GM20000 (cell line): ENCODE measurements at places on chromosomes 2 and 18.

DNA sequence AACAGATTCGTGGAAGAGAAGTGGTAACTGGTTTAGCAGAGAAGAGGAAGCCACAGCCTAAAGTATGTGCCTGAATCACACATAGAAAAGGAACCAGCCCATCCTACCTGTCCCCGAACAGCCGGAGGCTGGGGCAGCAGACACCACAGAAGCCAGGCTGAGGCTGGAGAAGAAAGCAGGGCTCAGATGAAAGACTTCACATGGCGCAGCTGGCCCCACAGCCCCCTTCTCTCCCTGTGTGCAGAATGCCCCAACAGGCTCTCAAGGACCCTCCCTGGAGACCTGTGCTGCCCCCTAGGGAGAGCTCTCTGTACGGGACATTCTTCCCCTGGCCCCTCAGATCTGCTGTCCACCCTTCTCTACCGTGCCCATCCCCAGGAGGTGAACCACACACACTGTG lies 83.5 kb upstream of the RAB12 start:
- peak; percentile 29 for DNase-seq

DNA sequence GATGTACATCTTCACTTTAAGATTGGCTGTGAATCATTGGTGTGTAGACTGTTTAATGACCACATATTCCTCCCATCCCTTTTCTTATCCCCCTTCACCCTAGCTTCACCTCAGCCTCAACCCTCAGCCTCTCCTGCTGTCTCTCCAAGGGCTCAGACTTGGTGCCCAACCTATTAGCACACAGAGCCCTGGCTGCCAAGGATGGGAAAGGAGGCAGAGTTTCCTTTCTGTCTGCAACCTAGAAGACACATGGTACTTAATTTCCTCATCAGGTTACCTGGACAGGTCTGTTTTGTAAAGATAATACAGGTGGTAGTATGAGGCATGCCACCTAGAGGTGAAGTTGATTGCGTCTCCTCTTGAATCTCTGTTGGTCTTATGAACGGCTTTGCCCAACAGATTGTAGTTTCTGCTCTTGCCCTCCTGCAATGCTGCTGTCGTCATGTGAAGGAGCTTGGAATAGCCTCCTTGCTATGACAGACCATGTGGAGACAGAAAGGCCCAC lies 44.5 kb upstream of the RMND5A start:
- DNase-seq = no peak

GRCh38 chr2:224174990-224175389 lies 135.9 kb upstream of the SERPINE2 start:
- no peak for DNase-seq

DNA sequence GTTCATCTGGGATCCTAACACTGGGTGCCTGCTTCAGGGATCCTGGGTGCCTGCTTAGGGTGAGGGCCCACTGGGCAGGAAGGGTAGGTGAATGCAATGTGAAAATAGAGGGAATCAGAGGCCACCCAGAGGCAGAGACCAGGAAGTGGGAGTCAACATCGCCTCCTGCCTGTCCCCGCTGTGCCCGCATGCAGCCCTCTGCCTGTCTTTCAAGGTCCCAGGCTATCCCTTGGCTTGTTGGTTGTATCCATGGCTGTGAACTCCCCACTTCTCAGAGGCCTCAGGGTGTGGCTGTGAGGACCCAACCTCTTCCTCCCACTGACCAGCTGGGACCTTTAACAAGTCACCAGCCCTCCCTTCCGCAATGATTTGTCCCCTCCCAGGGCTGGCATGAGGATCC lies 26.5 kb downstream of the PSD4 start:
- DNase-seq = no peak

DNA sequence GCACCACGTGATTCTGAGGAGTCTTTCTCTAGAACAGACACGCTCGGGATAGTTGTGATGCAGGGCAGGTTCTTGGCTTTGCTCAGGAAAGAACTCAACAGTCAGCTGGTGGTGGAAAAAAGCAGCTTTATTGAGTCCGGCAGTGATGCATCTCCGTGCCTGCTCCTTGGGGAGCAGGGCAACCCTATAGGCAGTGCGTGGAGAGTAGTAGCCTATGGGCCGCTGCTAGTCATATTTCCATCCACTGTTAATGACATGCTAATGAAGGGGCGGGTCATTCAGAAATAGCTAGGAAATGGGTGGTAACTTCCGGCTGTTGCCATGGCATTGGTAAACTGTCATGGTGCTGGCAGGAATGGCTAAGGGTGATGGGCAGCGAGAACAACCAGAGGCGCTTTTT lies 11.6 kb upstream of the ACKR3 start:
- no peak for DNase-seq

DNA sequence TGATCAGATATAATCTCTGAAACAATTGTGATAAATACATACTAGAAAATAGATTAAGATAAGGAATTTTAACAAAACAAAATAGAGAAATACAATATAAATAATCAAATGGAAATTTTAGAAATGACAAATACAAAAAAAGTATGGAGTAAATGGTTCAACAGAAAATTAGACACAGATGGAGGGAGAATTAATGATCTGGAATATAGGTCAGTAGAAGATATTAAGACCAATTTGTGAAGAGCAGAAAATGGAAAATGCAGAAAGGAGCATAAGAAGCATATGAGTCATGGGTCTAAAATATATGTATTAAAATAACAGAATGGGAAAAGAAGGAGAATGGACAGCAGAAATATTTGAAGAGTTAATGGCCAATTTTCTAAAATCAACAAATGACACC lies 44.4 kb downstream of the FHOD3 start:
- DNase-seq = no peak

DNA sequence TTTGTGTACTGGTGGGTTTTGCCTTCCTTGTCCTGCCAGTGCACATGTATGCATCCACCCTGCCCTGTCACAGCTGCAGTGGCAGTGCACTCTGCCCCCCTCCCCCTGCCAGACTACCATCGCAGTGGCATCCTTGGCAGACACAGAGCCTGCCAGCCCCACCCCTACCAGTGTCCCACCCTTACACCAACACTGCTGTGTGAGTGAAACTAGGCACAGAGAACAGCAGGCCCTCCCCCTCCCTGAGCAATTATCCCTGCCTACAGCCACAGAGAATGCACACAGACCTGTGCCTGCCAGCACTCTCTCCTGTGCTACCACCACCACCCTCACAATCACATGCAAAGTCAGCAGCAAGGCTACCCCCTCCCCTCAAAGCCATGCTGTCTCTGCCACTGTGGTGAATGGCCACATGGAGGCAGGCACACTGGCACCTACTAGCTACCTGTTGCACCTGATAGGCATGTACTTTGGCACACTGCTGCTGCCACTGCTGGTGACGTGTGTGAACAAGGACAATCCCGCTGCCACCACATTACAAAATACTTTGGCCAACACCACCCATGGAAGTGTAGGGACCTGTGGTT lies 239.8 kb downstream of the CALCRL start:
- no peak for DNase-seq

DNA sequence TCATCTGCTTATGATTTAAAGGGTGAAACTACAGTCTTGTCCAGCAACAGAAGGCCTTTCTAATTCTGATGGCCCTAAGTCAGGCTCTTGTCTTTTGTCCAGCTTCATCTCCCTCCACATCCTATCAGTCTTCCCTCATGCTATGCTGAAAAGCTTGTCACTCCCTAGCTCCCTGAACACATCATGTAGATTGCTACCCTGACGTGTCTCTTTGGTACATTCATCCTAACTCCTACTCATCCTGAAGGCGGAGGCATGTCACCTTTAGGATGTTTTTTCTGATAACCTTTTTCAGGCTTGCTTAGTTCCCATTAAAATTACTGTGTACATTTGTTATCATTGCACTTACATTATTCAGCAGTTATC lies 78.4 kb upstream of the ARL5A start:
- no peak for DNase-seq

- no peak for DNase-seq
Measured at GRCh38 chr2:60215386-60215901, 338.0 kb downstream of the BCL11A start.

DNA sequence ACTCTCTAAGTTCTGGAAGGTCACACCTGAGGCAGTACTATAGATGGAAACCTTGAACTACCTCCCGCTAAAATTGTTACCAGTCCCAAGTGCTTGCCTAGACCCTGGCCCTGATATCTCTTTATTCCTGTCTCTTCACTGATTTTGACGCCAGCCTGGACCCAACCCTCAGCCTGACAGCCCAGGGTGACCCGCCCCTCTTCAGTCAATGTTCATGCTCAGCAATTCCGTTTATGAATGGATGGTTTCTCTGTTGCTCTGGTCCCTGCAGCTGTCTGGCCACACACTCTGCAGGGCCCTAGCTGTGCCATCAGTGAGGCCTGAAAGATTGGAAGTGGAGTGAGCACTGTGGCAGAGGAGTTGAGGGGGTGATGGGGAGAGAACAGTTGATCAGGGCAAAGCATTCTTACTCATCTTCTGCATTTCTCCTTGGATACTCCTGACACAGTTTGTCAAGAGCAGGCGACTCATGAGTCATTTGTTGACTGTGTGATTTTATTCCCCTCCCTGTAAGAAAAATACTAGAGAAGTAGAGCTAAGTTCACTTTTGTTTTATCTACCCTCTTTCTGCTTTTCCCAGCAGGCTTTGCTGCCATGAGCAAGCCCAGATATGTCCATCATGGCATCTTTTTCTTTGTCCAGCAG lies 46.0 kb downstream of the NPAS2 start:
- no peak for DNase-seq

- no peak for DNase-seq
Measured at GRCh38 chr2:236335696-236336574, 71.7 kb upstream of the ASB18 start.

DNA sequence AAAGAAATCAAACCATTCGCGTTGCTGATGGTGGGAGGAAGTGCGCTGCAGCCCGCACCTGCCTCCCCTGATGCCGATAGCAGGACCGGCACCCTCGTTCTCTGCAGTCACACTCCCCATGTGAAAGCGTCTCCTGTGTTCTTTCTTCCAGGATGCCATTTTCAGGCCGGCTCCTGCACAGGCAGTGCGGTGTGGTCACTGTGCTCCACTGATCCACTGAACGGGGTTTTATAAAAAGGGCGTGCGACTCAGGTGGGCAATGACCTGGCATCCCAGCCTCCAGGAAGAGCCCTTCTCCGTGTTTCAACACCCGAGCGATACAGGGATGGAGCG lies 88.3 kb upstream of the SNTG2 start:
- no peak for DNase-seq

- DNase-seq = no peak
Measured at GRCh38 chr2:115412501-115412900, 970.1 kb downstream of the DPP10 start.

DNA sequence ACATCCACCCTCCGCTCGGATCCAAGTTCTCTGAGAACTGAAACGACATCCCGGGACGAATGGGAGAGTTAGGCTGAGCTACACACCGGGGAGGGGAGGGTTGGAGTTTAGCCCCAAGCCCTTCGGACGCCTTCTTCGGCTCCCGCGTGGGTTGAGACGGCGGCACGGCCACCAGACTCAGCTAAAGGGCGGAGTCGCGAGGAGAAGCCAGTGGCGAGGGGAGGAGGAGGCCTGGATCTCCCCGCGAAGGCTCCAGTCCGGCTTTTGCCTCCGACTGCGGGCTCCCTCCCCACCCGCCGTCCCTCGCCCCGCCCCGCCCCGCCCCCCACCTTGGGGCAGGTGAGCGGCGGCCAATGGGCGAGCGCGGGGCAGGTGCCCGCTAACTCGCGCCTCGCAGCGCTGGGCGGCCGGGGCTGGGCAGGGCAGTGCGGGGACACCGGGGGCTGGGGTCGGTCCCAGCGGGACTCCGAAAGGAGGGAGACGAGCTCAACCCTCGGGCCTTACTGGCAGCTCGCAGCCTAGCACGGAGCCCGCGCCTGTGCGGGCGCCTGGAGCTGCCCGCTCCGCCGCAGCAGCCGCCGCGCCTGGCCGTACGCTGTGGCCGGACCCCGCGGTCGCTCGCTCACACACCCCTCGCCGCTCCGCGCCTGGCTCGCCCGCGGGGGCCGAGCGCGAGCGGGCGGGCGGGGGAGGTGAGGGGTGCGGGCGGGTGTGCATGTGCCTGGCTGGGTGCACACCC lies at the start of gene EMX1:
EMX1 (plus strand) TSS at position 382 of the 739 bp plus-strand sequence; CDS start at position 716, 334 bp downstream.
- DNase-seq = peak; percentile 89

DNA sequence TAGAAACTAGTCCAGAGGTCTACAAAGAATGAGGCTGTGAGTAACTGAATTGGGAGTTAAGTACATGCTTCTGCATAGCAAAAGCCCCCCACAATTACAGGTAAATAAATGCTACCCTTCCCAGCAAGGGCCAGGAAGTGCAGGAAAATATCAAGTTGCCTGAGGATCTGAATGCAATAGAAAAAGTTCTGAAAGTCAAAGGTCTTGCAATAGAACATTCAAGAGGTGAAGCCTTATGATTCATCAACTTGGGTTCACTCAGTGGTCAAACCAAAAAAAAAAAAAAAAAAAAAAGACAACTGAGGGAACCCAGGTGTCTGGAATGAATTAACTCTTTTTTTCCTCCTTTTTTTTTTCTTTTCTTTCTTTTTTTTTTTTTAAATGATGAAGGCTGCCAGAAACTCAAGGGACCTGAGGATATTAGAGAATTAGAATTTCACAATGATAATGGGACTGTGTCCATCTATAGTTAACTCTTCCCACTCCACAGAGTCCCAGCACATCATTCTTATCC lies 42.9 kb upstream of the RFX8 start:
- no peak for DNase-seq

- DNase-seq = no peak
Measured at GRCh38 chr2:162475661-162476060, 131.7 kb downstream of the GCA start.

DNA sequence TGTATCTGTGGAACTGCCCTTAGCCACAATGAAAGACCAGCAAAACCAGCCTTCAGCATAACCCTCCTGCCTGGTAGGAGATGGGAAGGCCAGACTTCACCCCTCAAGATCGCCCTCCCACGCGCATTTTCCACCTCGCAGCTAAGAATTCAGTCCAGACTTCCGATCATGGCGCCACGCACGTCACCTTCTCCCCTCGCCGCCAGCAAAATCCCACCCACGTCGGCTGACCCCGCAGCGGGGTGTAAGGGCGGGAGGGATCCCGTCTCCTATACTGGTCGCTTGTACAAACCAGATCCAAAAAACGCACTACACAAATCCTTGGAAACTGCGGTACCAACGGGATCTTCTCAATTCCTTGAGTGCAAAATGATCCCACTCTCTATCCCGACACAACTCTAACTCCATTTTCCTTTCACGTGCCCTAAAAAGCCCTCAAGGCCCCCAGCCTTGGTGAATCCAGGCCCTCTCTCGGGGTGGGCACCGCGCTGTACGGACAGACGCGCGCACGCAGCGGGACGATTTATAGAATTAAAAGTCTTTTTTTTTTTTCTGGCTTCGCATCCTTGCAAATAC lies 1.0 kb upstream of the BMPR2 start:
- peak; percentile 25 for DNase-seq

- DNase-seq = no peak
Measured at GRCh38 chr2:96353606-96354101, 18.1 kb downstream of the NCAPH start.

GRCh38 chr2:11835403-11835802 lies 89.0 kb downstream of the LPIN1 start:
- DNase-seq = no peak
